ENCODE measurements at places on chromosomes 3 and 15. TPM values are rescaled to one million over a fixed set of nuclear protein-coding genes. Genes with fewer than 3 reads are reported as not detected.

Gene RARB
- 0.44 TPM for total RNA-seq

Gene ITGA11
- 0.17 TPM for total RNA-seq

Gene FANCD2OS
- not detected for total RNA-seq

Gene IQCF5
- not detected for total RNA-seq

Gene RASL12
- 0.69 TPM for total RNA-seq

Gene SNRPN
- total RNA-seq: 83.0 TPM

Gene SLC35G2
- total RNA-seq: 25.0 TPM

Gene SLC25A20
- 4.9 TPM for total RNA-seq

Gene UCN2
- 0.49 TPM for total RNA-seq

Gene CHRM5
- total RNA-seq: not detected

Gene GOLGA8M
- not detected for total RNA-seq

DNA sequence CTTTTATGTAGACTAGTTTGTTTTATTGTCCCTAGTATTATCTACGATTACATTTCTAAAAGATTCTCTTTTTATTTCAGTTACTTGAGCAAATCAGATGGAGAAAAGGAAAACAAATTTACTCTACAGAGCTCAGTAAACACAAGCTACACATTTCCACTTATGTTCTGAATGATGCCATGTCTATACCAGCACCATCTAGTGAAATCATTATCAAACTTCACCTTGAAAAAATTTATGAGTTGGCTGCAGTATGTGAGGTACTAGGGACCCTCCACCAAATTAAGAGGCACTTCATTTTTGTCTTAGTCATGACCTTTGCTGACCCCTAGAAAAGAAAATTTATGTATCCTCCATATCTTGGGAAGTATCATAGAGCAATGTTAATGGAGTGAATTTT, 827.4 kb downstream of the SI start:
- no peak for DNase-seq

GRCh38 chr3:151560738-151561137, 99.9 kb upstream of the IGSF10 start:
- DNase-seq: no peak

DNA sequence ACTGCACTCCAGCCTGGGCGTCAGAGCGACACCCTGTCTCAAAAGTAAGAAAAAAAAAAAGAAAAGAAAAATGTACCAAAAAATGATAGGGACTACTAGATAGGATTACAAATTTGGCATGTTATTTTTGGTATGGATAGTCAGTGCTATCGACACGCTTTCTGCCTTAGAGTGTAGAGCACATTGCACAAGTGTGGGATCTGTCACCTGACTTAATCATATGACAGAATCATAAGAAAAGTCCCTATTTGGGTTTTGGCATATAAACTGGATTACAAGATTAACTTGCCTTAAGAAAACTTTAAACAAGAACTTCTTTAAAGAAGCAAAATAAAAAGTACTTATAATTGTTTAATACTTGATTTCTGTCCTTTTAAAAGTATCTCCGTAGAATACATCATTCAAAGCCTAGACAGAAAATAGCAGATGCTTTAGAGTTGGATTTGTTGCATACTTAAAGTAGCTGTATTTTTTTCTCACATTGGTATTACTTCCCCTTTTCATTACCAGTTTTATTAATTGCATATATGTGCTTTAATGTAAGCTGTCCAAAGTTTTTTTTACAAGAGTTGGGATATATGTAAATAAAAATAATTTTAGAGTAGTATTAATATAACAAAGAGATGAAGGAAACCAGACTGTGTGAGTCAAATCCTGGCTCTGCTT, 7.8 kb downstream of the ATP6V1A start:
- no peak for DNase-seq

GRCh38 chr3:197023998-197024651, 5.5 kb downstream of the MELTF start:
- DNase-seq: no peak

DNA sequence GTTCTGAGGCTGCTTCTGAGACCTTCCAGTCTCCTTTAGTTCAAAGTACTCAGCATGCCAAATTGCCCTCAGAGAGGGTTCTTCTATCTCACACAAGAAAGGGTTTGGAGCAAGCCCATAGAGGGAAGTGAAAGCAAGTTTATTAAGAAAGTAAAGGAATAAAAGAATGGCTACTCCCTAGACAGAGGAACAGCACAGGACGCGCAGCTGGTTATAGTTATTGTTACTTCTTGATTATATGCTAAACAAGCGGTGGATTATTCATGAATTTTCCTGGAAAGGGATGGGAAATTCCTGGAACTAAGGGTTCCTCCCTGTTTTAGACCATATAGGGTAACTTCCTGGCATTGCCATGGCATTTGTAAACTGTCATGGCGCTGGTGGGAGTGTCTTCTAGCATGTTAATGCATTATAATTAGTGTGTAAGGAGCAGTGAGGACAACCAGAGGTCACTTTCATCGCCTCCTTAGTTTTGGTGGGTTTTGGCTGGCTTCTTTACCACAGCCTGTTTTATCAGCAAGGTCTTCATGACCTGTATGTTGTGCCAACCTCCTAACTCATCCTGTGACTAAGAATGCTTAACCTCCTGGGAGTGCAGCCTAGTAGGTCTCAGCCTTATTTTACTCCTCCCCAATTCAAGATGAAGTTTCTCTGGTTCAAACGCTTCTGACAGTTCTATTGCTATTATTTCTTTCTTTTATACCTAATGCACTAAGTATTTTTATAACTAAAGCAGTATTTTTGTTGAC, 26.3 kb downstream of the SCN11A start:
- DNase-seq: no peak

GRCh38 chr3:180383332-180384020, 218.5 kb upstream of the TTC14 start:
- DNase-seq: no peak

DNA sequence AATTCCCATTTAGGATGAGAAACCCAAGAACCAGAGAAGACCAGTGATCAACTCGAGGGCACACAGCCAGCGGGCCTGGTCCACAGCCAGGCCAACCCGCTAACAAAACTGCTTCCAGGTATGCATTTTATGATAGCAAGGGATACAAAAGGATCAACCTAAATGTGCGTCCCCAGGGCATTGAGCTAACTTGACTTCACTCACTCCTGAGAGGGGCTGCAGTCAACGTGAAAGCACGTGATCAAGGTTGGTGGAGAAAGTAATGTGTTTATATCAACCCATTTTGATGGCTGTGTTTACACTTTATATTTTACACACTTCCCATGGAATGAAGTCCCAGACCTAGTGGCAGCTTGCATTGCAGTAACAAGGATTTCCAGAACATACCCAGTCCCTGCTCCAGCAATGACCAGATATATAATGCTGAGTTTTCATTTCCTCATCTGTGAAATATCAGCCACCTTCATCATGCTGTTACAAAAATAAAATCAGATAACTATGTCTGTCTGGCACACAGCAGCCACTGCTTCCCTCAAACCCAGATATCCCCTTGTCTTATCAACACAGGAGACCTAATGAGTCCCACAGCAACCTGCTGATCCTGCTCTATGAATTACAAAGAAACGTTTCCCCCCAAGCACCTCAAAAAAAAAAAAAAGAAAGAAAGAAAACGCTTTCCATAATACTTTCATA, 2.0 kb downstream of the KLHL6 start:
- DNase-seq: no peak

GRCh38 chr3:47685037-47685436, 96.7 kb downstream of the SMARCC1 start:
- DNase-seq: no peak

DNA sequence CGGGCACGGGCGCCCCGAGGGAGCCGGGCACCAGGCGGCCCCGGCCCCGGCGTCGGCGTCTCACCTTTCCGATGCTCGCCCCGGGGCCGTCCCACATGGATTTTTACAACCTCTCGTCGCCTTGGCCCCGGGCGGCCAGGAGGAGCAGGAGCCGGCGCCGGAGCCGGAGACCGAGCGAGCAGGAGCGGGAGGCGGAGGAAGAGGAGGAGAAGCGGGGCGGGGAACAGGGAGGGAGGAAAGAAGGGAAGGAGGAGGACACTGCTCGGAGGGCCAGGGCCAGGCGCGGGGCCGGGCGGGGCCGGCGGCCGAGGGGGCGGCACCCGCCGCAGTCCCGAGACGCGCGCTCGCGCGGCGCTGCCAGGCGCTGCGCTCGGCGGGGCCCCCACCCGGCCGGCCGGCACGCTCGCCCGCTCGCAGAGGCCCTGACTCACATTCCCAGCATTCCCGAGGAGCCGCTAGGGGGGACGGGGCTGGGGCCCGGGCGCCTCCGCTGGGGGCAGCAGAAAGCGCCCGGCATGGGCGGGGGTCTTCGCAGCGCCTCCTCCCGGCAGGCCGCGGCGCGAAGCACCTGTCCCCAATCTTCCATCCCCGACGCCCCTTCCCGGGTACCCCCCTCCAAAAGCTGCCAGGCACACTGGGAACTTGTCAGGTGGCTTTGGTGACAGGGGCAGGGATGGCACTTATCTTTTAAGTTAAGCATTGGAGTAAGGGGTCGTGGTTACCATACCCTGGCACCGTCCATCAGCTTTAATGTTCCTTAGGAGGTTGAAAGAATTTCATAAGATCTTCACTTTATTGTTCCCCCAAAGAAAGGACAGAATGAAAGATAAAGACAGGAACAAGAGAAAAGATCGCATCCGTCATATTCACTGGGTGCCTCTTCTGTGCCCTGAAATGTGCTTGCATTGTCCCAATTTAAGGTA, at the start of gene ERC2:
ERC2 (minus strand) TSS at position 284 of the 923 bp plus-strand sequence.
- DNase-seq: peak; percentile 41

GRCh38 chr15:99321468-99321867, 70.2 kb downstream of the LRRC28 start:
- no peak for DNase-seq

- DNase-seq: peak; percentile 39
These were observed 1.1 kb upstream of the TRIM71 start for GRCh38 chr3:32816439-32817256.

GRCh38 chr3:121165397-121165837, 257.4 kb downstream of the STXBP5L start:
- DNase-seq: no peak

- peak; percentile 17 for DNase-seq
These were observed 11.5 kb downstream of the CRYGS start for GRCh38 chr3:186532598-186533072.

DNA sequence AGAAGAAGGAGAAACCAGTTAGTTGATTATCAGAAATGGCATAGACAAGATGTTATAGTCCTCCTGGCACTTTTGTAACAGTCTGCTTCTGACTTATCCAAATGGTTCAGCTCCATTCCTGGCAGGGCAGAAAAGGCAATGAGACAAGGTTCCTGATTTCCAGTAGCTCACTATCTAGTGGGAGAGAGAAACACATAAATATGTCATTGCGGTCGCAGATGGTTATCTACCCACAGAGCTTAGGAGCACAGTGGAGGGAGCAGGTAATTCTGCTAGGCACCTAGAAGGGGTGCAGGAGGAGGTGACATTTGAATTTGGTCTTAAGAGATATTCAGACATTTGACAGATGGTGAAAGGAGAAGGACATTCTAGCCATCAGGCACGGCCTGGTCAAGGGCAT, 78.1 kb downstream of the TAMM41 start:
- no peak for DNase-seq

GRCh38 chr15:40289140-40289775, 6.4 kb upstream of the ANKRD63 start:
- DNase-seq: no peak

- DNase-seq: no peak
These were observed 24.1 kb downstream of the CTDSPL start for GRCh38 chr3:37885814-37886213.

GRCh38 chr3:140296796-140297352, 361.9 kb downstream of the CLSTN2 start:
- DNase-seq: peak; percentile 5

DNA sequence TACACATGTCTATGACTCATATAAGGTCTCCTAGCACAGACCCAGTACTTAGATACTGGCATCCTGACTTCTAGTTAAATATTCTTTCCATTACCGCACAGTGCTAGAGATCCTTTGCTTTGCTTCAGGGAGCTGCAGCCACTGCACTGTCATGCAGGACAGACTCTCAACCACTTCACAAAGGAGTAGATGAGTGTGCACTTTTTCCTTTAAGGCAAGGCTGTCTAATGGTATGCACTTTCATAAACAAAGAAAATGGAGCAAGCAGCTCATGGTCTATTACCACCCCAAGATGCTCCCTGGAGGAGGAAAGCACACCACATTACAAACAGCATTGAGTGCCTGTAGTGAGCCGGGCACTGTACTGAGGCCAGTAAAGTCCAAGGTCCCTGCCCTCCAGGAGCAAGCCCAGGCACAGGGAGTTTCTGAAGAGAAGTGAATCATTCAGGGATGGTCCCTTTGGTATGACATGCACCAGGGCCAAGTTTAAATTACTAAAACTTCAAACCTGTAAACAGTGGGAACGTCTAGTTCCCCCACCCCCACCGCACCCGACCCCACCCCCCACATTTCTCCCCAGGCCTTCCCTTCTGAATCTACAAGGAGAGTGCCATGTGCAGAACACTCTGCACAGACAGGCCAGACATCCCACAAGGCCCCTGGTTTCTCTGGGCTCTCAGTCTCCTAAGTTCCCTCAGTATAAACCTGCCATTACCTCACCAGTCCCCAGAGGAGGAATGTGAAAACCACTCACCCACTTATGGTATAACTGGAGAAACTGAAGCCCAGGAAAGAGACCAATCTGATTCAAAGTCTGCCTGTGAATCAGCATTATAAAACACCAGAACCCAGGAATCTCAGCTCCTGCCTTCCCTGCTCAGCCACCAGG, 107.8 kb upstream of the BCL6 start:
- no peak for DNase-seq

GRCh38 chr15:64905119-64905831, 6.4 kb upstream of the ANKDD1A start:
- peak; percentile 74 for DNase-seq

- no peak for DNase-seq
These were observed 209.8 kb upstream of the THRB start for GRCh38 chr3:24704496-24704895.

GRCh38 chr3:183074261-183074660, 25.0 kb downstream of the MCCC1 start:
- DNase-seq: no peak
